Progenitor cell of endocrine pancreas (in vitro differentiated cells): ENCODE measurements at places on chromosomes 7 and 10. TPM values are rescaled to one million over a fixed set of nuclear protein-coding genes. Genes with fewer than 3 reads are reported as not detected.

The DNA2 gene
- 33.3 and 34.5 TPM in 2 replicates for total RNA-seq

The POLR3A gene
- 26.7 and 27.5 TPM in 2 replicates for total RNA-seq

The LRRTM3 gene
- total RNA-seq, result not detected in 2 replicates

The TFR2 gene
- total RNA-seq, result 0.62 and 0.93 TPM in 2 replicates

The SUN3 gene
- total RNA-seq, result not detected in 2 replicates

The AOC1 gene
- total RNA-seq, result 1.9 and 2.9 TPM in 2 replicates

The STEAP1B gene
- total RNA-seq, result 0.89 and 1.2 TPM in 2 replicates

GRCh38 chr7:90298145-90299038 is 22.7 kb downstream of the FAM237B start:
- DNase-seq, result no peak

DNA sequence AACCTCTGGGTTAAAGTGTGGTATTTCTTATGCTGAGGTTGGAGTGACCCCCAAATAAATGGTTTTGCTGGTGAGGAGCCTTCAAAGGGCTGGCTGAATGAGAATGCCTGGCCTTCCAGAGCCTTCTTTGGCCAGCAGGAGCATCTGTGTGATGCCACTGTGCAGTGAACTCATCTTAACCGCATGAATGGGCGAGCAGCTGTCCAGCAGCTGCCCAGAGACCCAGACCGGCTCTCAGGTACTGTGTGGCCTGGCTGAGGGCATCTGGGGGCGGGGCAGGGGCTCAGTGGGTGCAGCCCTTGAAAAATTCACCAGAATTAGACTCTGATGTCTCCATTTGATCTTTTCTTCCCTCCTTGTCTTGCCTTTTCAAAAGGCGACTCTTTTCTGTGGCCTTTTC is 59.0 kb downstream of the SYPL1 start:
- DNase-seq, result no peak

DNA sequence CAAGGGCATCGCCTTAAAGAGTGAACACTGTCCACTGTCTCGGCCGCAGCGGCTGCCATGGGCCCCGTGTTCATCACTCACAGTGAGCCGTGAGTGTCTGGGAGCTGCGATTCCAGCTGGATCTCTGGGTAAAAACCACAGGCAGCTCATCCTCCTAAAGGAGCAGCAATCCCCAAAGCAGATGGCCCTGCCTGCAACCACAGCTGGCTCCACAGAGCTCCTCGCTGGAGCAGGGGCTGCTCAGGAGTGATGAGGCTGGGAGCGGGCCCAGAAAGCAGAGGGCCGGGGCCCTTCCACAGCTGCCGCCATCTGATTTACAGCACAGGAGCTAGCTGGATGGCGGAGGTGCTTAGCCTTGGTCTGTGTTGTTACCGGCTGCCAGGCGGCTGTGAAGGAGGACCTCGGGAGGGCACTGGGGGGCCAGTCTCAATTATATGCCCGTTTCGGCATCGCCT is 6.6 kb upstream of the TMEM184A start:
- no peak for DNase-seq

GRCh38 chr10:44368637-44369036 is 16.3 kb downstream of the CXCL12 start:
- no peak for DNase-seq

GRCh38 chr7:143354376-143354775 is 8.1 kb downstream of the FAM131B start:
- DNase-seq, result no peak

GRCh38 chr10:86017841-86018734 is 348.5 kb downstream of the GRID1 start:
- DNase-seq, result no peak

- DNase-seq, result no peak
Observed at GRCh38 chr10:7243873-7244272, 167.0 kb downstream of the SFMBT2 start.

- DNase-seq, result no peak
Observed at GRCh38 chr7:82275342-82275741, 168.2 kb downstream of the CACNA2D1 start.

- no peak for DNase-seq
Observed at GRCh38 chr7:44278451-44279161, 46.8 kb downstream of the CAMK2B start.

DNA sequence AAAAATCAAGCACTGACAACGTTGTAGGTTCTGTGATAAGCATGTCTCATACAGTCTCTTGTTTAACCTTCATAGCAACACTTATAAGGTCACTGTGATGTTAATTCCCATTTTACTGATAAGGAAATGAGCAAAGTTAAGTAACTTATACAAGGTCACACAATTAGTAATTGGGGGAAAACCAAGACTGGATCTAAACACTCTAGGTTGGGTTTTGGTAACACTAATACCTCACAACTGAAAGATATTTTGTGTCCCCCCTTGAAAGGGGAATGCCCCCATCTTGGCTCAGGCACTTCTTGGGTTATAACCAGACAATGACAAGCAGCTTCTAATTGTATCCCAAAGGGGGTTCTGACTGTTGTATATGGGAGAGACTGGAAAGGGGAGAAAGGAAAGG is 36.0 kb upstream of the ABCB4 start:
- DNase-seq, result no peak

DNA sequence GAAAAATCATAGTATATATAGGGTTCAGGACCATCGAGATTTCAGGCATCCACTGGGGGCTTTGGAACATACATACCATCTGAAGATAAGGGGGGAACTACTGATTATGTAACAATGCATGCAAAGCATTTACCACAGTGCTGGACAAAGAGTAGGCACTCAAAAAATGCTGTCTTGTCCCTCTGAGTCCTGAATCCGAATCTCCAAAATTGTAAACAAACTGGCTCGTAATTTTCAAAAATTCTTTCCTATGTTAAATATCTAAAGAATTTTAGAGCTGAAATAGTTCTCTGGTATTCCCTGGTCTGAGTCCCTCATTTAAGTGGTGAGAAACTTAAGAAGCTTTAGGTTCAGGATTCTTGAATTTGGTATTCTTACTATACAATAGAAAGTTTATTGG is 167.8 kb upstream of the ASAH2 start:
- DNase-seq, result no peak
